ELR (cell line): ENCODE measurements at places on chromosomes 3 and 15.

- DNase-seq = peak; percentile 81
These were observed 253.2 kb upstream of the LRTM1 start for GRCh38 chr3:55180936-55181535.

- no peak for DNase-seq
These were observed 522.3 kb downstream of the ROBO1 start for GRCh38 chr3:79245284-79246138.

- DNase-seq = peak; percentile 3
These were observed 28.2 kb downstream of the GJD2 start for GRCh38 chr15:34726406-34727100.

DNA sequence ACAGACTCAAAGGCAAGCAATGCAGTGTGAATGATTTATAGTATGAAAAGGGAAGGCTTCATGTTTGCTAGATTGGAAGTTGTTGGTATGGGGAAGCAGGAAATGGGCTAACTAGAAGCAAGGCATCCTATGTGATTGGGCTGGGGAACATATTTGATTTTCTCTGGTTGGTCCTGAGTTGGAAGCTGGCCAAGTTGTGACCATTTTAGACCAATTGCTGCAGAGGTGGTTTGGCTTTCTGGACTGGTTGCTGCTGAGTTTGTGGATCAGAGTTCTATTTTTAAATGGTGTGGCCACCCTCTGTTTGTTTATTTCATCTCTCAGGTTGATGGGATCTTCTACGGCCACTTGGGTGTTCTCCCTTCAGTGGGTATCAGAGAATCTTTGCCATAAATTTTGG, 39.7 kb downstream of the NUDT16 start:
- DNase-seq = no peak

- DNase-seq = no peak
These were observed 98.1 kb upstream of the HACD2 start for GRCh38 chr3:123682781-123683504.

GRCh38 chr3:98763076-98763475, at the start of gene ST3GAL6:
Gene ST3GAL6, plus strand, starts transcription at chr3:98763340. Its CDS starts 5,101 bp downstream, at chr3:98768441.
- DNase-seq = peak; percentile 58

GRCh38 chr15:72176159-72176558, 21.4 kb downstream of the GRAMD2A start:
- DNase-seq = no peak
